Suprapubic skin (tissue), 4 donors: ENCODE measurements at places on chromosomes 2 and 18. TPM values are rescaled to one million over a fixed set of nuclear protein-coding genes. Genes with fewer than 3 reads are reported as not detected.

The EML6 gene
- 2.3 TPM for total RNA-seq

The TRABD2A gene
- 1.7 TPM for total RNA-seq

The BCS1L gene
- 30.3 TPM for total RNA-seq

The FAM237A gene
- total RNA-seq, result not detected

The MOGAT1 gene
- not detected for total RNA-seq

The TCF7L1 gene
- 2.6 TPM for total RNA-seq

The TMEM150A gene
- 13.1 TPM for total RNA-seq

The IL36RN gene
- 31.6 TPM for total RNA-seq

The GCG gene
- total RNA-seq, result not detected

The NEU4 gene
- 0.21 TPM for total RNA-seq
